Activated CD8-positive, alpha-beta memory T cell treated with anti-CD3 and anti-CD28 coated beads for 48 hours (primary cell): ENCODE measurements at places on chromosomes 13 and 19.

- no peak for DNase-seq
Observed at GRCh38 chr13:99962242-99962641, 9.3 kb downstream of the ZIC5 start.

DNA sequence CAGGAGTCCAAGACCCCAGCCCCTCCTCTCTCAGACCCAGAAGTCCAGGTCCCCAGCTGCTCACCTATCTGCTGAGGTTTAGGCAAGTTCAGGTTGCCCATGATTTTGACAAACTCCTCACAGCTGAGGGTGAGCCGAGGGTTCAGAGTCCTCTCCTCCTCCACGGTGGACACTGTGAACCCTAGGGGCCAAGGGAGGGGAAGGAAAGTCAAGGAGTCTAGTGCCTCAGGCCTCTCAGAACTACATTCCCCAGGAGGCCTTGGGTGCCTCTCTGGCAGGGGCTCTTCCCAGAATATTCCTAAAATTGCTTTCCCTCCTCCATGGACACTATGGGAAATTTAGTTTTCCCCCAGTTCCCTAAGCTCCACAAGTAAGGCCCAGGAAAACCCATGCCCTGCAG, 3.3 kb upstream of the PHLDB3 start:
- no peak for DNase-seq

- no peak for DNase-seq
Observed at GRCh38 chr13:97855570-97856303, 97.7 kb upstream of the IPO5 start.

- no peak for DNase-seq
Observed at GRCh38 chr13:50149214-50149613, 134.0 kb downstream of the KCNRG start.

GRCh38 chr13:41563984-41564365, 106.6 kb downstream of the RGCC start:
- no peak for DNase-seq

DNA sequence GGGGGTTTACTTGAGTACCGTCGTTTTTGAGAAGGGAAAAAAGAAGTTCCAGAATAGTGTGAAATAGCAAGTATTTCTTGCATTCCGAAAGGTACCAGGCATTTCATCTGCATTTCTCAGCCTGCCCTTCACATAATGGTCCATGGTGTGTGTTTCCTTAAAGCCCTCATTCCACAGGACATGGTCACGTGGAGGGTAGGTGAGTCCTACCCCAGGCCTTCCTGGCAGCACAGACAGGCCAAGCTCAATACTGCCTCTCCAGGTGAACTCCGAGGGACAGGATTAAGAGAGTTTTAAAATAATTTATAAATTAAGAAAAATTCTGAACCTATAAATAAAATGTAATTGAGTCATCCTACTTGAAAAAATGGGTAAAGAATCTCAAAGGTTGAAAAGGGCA, 64.7 kb downstream of the TNFRSF19 start:
- no peak for DNase-seq

DNA sequence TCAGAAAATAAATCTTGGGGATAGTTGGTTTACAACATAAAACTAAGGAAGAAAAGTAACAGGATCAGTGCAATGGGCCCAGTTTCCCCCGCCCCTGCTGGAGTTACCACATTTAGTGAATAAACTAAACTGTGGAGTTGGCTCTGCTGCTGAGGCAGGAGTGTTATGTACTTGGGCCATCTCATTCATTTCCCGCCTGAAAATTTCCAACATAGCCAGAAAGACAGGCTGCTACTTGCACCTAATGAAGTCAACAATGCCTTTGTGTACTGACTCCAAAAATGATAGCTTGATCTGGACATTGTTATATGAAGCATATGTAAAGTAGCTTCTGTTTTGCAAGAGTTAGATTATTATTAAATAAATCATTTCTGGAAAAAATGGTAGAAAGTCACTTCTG, 7.9 kb upstream of the RNASEH2B start:
- no peak for DNase-seq

DNA sequence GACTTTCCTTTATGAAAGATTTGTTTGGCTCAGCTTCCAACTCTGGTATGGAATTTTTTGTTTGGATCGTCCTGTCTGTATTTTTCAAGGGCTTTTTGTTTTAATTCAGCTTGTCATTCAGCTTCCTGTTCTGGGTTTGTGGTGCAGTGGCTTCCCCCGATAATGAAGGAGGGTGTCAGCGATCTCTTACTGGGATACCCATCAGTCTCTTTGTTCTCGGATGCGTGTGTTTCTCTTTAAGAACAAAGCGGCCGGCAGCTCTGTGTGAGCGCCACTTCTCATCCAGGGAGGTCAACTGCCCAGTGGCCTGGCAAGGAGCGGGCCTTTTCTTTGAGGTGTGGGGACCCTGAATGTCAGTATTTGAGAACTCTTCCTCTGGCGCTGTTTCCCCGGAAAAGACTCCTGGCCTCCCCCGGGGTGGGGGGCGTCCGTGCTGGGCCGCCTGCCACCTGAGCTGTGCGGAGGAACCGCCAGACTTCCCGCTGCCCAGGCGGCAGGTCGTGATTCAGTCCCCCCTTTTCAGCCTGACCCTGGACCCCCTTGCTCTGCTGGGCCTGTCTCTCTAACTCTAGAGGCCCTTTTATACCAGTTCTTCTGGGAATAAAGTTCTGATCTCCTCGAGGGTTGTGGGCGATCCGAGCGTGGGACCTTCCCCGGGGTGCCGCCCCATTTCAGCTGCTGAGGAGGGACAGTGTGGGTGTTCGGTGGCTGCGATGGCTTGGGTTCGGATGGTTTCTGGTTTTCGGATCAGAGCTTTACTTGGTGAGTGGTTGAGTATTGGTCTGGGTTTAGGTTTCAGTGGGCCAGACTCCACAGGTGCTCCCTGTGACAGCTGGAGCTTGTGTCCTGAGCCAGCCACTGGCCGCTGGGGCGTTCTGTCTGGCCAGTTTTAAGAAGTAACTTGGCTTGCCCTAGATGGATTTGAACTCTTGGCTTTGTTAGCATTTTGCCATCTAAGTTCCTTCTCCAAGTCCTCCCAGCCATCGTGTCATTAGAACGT, 3.4 kb downstream of the SF3A2 start:
- no peak for DNase-seq

DNA sequence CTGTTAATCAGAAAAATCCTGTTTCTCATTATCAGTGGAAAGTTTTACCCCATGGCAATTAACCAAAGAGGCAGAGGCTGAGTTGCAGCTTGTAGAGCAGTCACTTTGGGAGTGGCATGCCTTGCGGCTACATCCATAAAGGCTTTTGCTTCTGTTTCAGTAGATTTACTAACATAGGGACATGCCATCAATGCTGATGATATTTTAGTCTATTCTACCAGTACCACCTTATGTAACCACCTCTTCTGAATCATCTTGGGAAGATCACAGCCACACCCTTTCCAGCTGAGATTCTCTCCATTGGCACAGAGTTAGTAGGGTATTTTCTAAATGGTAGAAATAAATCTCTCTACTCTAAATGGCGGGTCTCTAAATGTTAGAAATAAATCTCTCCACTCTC, 37.5 kb downstream of the POSTN start:
- DNase-seq = no peak

DNA sequence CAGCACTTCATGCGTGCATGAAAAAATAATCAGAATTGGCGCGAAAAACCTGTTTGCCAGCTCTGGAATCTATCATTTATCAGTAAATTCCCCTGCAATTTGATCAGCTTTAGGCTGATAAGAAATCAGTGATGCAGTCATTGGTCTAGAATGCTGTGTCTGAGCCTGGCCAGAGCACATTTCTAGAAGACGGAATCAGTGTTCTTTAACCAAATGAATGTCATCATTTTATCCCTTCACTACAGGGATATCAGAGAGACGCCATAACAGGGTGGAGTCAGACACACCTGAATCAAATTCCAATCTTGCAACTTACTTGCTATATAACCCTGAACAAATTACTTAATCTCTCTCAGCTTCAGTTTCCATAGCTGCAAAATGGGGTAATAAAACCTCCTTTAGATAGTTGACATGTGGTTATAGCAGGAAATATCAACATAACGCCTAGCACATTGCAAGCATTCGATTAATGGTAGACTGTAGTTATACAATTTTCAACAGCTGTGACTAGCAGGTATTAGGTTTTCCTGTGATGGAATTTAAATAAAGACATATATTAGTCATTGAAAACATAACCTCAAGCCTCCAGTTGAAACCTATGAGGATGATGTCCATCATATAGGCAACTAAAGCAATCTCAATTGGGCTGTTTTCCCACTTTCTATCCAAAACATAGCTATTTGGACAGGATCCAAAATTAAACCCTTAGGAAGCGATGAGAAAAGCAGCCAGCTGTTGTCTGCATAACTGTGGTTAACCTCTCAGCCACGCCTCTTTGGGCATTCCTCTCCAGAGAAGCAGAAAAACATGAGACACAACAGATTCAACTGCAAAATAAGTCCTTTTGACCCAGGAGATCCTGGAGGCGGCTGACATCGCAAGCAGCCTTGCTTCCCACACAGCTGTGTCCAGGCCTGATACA, 51.6 kb upstream of the UBL3 start:
- no peak for DNase-seq

DNA sequence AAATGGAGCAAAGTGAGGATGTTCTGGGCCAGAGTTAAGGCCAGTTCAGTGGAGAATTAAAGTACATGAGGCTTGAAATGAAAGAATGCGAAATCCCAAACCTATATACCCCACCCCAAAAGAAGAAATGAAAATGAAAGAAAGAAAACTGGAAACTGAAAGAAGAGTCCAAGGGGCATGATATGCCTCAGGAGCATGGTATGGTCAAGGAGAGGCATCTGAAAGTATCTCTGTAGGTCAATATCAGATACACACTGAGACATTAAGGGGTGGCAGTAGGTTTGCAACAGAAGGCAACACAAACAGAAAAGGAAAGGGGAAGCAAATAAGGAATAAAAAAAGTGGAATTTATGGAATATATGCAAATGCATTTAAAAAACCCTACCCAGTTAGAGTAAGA, 166.5 kb downstream of the COG6 start:
- DNase-seq = no peak

- no peak for DNase-seq
Observed at GRCh38 chr19:416416-416815, 7.5 kb upstream of the C2CD4C start.

DNA sequence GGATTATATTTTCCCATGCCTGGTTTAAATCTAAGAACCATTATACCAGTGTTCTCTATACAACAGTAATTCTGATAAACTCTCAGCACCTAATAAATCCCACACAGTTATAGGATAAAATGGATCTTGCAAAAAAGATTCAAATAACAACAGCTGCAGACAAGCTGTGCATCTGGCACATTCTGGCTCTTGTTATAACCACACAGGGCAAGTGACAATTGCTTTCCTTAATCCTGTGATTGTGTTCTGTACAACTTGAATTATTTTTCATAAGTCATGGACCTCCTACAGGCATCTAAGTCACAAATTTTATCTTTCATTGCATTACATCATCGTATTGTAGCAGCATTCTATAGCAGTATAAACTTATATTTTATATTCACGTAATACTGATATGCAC, 948.3 kb downstream of the SLITRK1 start:
- DNase-seq = no peak

GRCh38 chr13:31890946-31891345, 140.6 kb upstream of the FRY start:
- DNase-seq = no peak

- no peak for DNase-seq
Observed at GRCh38 chr19:36160821-36161596, 8.8 kb upstream of the COX7A1 start.

- DNase-seq = no peak
Observed at GRCh38 chr19:10191347-10191746, 3.4 kb downstream of the DNMT1 start.

DNA sequence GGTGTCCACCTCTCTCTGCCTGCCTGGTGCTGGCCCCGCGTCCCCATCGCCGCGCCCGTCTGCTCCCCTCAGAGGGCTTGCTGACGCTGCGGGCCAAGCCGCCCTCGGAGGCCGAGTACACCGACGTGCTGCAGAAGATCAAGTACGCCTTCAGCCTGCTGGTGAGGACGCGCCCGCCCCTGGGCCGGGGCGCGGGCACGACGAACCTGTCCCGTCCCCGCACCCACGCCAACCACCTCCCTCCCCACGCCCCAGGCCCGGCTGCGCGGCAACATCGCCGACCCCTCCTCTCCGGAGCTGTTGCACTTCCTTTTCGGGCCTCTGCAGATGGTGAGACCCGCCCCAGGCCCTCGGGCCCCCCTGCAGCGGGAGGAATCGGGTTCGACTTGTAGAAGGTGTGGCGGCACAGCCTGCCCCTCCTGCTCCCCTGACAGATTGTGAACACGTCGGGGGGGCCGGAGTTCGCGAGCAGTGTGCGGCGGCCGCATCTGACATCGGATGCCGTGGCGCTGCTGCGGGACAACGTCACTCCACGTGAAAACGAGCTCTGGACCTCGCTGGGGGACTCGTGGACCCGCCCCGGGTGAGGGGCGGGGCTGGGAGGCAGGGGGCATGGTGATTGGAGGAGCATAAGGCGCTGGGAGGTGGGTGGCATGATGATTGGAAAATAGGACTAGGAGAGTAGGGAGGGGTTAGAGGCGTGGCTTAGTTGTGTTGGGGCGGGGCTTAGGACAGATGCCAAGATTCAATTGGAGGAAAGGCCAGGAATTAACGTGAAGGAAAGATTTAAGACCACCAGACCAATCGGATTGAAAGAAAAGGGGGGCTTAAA, 6.6 kb downstream of the EPS8L1 start:
- DNase-seq = no peak

GRCh38 chr19:616062-616700, 17.2 kb downstream of the POLRMT start:
- no peak for DNase-seq

DNA sequence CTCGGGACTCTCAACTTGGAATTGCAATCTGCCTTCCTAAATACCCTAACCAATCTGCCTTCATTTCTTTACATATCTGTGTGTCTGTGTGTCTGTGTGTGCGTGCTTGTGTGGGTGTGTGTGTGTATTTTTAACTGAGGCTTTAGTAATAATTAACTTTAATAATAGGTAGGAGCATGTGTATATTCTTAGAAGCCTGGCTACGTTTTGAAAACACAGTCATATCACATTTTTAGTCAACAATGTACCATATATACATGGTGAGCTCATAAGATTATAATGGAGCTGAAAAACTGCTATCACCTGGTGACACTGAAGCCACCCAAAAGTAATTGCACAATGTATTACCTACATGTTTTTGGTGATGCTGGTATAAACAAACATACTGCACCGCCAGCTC, 65.4 kb upstream of the ATXN8OS start:
- DNase-seq = no peak

- no peak for DNase-seq
Observed at GRCh38 chr13:20371825-20372224, 139.7 kb upstream of the GJB6 start.

GRCh38 chr19:36101550-36102327, 9.2 kb upstream of the OVOL3 start:
- no peak for DNase-seq
